Omental fat pad (tissue), 4 donors: ENCODE measurements at places on chromosomes 7 and 10.

DNA sequence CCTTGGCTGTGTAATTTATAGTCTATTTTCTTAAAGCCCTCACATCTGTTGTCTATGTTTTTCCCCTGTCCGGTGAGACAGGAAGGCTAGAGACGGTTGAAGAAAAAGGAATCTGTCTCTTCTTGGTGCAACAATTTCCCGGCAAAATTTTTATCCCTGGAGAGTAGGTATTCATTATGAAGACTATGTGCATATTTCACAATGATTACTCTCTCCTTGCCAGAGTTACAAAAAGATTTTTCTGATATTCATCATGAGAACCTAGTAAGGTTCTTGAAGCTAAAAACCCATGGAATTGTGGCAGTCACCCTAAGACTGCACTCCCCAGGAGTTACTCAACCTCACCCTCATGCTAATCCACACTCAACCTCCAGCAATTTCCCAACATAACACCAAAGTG, 55.0 kb upstream of the GHITM start:
- no peak for DNase-seq

DNA sequence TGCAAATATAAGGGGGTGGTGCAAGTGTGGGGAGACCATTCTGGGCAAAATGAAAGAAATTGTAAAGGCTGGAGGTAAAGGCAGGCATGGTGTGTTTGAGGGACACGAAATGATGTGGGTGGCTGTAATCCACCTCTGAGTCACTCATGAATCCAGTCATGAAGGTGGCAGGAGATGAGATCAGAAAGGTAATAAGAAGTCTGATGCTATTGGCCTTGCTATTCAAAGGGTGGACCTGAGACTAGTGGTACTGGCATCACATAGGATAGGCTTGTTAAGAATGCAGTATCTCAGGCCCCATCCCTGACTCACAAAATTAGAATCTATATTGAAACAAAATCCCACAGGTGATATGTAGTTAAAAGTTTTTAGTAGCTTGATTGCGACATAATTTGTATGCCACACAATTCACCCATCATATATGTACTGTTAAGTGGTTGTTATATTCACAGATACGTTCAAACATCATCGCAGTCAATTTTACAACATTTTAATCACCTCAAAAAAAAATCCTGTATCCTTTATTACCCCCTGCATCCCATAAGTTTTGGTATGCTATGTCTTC, 85.6 kb downstream of the ST8SIA6 start:
- DNase-seq: no peak

DNA sequence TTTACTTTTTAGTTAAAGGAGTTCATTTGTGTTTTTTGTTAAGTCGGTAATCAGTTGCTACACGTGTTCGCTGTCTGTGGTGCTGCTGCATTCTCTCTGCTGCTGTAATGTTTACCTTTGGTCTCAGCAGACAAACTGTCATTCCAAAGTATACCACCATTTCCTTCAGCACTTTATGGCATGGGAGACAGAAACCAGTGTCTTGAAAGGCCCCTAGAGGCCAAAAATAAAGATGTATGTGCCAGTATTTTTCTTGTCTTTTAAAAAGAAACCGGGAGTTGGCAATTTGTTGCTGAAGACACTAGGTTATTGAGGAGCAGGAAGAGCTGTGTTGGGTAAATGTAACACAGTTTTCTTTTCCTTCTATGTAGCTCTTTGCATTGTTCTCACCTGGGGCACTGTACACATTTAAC, 24.1 kb downstream of the ZNF92 start:
- DNase-seq: no peak

DNA sequence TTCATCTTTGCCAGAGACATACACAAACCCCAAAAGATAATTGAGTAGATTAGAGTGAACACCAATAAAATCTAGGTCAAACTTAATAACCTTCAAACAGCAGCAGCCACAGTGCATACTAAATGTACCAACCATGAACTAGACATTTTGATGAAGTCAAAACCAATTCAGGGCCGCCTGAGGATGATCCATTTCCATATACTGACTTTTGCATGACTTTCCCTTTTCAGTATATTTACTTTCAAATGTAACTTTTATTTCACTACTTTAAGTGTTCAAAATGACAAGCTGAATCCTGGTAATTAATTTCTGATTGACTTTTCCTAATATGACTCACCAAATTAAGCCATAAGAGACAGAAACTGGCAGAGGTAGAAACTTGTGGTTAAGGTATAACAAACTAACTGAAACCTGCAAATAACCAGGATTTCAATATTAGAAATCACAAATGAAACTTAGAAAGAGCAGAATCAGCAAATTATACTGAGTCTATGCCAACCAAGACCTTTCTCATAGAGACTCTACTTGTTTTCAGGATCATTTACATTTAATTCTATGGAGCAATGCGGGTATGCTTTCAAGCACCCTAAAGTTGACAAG, 171.9 kb upstream of the LRRN3 start:
- no peak for DNase-seq

DNA sequence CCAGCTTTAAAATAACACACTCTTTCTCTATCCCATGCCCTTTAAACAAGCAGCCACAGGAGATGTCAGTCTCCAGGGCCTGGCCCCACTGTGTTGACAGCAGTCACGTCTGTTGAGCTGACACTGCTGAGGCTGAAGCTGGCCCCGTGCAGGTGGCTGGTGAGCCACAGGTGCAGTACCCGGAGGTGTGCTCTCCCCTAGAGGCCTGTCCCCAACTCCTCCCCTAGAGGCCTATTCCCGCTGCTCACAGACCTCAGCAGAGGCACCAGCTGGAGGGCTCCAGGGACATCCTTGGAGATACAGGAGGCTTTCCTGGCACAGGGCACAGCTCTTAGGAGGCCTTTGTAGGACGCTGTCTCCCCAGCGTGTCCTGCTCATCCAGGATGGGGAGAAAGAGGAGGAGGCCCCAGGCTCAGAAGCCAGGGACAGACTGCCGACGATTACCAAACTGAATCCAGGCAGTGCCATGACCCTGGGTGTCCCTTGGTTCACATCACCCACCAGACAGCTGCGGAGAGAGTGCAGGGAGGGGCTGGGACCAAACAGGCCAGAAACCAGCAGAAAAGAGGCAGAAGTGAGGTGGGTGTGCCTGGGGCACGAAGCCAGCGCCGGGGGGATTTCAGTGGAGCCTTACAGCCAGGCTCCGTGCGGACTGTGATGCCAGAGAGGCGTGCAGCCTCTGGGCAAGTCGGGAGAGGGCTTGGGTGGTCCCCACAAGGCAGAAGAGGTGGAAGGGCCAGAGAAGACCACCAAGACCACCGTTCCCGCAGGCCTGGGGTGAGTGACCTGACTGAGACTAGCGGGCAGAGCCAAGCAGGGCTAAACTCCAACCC, 18.5 kb upstream of the TTYH3 start:
- no peak for DNase-seq

DNA sequence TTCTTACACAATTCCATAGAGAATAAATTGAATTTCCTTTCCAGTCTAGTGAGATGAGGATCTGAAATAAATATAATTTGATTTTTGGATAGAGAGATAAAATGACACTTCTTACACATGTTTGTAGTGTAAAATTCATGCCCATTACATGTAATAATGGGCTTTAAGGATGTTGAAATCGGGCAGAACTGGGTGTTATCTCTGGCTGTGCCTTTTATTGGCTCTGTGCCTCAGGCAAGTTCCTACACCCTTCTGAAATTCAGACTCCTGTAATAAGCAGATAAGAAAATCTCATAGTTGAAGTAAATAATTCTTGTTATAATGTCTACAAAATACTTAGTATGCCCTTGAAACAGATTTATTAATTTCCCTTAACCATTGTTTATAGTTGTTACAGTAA, 125.6 kb downstream of the SEMA3A start:
- DNase-seq: no peak

GRCh38 chr7:116591202-116592040, 66.6 kb downstream of the CAV1 start:
- no peak for DNase-seq

GRCh38 chr7:98286701-98287485, 5.4 kb downstream of the BRI3 start:
- no peak for DNase-seq
